ENCODE measurements at places on chromosomes 5 and 9.

- no peak for DNase-seq
These were observed 57.9 kb downstream of the TGFBR1 start for GRCh38 chr9:99162759-99163364.

GRCh38 chr5:115360046-115360685 lies 63.7 kb upstream of the CCDC112 start:
- DNase-seq, result no peak

DNA sequence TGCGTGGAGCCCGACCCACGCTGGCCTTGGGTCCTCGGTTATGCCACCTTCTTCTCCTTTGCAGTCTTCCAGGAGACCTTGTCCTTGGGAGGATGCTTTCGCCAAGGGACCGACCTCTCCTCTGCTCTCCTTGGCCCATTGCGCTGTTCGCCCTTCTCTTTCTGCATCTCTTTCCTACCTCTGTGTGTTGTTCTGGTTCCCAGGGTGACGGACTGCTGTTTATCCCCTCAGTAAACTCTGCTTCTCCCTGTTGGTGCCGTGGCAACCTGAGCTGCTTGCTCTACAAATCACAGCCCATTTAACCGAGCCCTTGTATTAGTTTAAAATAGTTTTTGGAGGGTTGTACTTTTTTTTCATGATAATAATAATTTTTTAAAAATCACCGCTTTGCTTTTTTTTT lies 97.9 kb downstream of the DAPK1 start:
- no peak for DNase-seq

DNA sequence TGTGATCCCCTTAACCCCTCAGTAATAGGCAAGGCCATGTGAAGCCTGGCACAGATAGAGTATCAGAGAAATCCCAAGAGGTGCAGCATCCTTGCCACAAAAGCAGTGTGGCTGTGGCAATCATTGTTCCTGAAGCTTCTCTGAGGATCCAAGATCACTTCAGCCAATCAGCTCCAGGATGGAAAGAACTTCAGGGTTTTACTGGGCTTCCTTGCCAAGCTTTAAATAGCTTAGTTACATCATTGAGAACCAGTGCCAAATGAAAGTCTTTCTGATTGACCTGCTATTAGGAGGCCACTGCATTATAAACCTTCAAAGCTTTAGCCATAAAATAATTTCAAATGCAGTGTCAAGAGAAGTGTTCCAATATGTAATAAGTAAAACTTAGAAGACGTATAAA lies 430.6 kb downstream of the PIK3R1 start:
- DNase-seq, result no peak

GRCh38 chr5:176391479-176391878 lies 2.9 kb downstream of the HIGD2A start:
- DNase-seq, result no peak

DNA sequence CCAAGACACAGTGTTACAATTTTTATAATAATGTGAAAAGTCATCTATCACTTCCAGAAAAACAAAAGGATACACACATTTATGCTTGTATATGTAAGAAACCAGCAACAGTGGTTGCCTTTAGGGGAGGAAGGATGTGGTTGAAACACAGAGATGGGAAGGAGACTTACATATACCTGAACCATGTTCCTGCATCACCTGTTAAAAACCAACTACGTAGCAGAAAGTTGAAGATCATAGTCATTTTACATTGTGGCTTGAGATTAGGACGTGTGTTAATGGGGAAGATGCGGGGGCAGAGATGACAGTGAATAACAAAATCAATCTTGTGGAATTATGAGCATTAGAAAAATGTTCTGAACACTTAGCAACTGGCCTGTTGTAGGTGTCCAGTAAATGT lies 307.3 kb downstream of the MLLT3 start:
- DNase-seq, result peak; percentile 5

DNA sequence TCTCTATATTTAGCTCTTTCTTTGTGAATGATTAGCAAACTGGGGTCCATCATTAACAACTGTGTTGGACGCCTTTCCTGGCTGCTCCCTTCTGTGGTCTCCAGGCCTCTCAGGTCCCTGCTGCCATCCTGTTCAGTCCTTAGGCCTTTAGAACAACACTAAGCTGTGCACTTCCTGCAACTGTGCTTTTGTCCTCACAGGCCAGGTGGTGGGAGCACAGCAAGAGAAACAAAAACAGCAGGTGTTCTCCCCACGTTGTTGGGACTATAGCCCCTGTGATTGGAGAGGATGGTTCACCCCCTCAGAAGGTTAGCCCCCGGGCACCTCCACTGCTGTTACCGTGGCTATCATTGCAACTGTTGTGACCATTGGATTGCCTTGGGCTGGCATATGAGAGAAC lies 41.7 kb upstream of the CLINT1 start:
- DNase-seq, result no peak

GRCh38 chr5:51208296-51208695 lies 175.0 kb upstream of the ISL1 start:
- no peak for DNase-seq
